ENCODE measurements at places on chromosomes 1 and 21.

- DNase-seq = no peak
Observed at GRCh38 chr1:205920159-205920558, 23.1 kb downstream of the SLC26A9 start.

DNA sequence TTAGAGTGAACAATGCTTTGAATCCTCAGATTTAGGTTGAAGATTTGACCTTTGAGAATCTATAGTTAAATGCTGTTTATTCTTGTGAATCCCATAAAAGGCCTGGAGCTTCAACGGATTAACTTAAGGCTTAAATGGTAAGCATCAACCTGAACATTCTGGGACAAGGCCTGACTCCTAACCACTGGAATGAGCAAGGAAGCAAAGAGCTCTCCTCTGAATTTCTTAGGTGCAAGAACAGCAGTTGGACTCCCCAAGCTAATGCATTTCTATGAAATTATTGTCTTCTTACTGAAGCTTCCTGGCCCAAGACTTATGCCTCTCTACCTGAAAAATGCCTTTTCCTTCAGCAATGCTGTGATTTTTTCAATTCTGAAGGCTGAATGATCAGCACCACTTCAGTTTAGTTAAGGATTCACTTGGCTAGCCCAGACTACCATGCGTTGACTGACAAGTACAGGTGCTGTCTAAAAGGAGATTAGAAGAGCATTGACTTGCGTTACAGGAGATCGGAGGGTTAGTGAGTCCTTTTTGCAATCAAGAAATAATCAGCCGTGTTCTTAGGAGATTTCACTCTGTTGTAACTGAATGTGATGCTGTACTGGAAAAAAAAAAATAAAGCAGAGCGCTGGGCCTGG is 178.5 kb downstream of the ZC3H11B start:
- DNase-seq = no peak

GRCh38 chr1:6700853-6701436 is 671 bp downstream of the DNAJC11 start:
- DNase-seq = no peak

DNA sequence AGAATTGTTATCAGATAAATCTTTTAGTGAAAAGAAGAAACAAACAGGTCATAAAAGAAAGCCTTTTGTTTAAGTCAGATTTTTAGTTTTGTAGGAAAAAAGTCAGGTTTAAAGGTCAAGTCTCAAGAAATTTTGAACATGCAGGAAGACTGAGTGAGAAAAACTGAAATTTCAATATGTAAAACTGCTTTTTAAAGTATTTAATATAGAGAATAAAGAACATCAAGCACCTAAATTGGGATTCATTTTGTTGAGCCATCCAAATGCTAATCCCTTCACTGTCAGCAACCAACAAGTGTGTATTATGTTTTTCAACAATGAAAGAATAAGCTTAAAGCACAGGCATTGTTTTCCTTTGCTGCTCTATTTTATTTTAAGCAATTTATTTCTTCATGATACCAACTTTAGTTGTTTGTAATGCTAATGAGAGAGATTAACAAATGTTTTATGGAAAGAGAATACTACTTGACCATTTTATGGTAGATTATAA is 114.9 kb upstream of the SERTAD4 start:
- no peak for DNase-seq

GRCh38 chr1:44505210-44505993 is 100.3 kb downstream of the RNF220 start:
- DNase-seq = no peak

DNA sequence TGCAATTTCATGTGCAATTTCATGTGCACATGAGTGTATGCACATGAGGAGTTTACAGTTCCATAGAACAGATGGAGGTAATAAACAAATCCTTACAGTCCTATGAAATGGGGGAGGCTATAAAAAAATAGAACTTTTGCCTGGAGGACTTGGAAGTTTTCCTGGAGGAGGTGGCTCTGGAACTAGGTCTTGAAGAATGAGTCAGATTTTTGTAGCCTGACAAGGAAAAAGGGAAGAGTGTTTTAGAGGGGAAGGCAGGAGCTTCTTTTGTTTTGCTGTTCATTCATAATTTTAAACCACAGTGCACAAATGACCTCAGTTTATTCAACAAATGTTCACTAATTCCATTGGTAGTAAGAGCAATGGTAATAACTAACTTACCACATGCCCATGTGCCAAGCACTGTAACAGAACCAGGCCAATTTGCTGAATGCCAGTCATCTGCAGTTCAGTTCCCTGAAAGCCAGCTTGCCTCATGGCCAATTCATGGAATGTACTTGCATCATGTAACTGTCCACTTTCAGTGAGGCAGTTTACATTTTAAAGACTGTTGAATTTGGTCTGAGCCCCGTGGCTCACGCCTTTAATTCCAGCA is 2.7 kb downstream of the DIO1 start:
- no peak for DNase-seq

DNA sequence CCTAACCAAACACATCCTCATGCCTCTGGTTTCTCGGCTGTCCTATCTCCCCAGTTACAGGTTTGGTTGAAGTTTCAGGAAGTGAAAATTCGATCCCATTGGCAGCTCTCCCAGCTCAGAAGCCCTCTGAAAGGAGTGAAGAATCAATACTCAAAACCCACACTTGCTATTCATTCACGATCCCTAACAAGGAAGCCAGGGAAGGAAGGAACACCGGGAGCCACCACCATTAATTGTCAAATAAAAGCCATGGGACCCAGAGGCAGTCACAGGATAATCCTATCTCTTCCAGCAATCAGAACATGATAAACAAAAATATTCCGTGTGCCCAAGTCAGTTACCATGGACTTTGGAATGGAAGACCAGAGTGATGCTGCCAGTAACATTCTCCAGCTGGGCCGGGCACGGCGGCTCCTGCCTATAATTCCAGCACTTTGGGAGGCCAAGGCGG is 7.0 kb downstream of the TMPRSS2 start:
- no peak for DNase-seq

DNA sequence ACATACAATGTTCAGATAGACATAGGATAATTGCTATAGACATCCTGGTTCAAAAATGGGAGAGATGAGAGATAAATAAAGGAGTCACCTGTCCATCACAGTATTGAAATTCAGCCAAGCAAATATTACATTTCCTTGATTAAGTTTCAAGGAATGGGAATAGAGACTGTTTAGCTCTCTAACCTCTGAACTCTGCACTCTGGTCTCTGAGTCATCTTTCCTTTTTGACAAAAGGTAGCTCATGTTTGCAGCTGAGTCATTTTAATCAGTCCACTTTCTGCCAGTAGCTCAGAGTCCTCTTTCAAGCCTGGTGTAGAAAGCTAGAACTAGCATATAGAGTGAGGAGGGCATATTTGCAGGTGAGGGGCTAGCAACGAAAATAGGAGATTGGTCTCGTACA is 51.4 kb upstream of the GJA8 start:
- no peak for DNase-seq

- DNase-seq = no peak
Observed at GRCh38 chr1:1883092-1883873, 7.6 kb downstream of the GNB1 start.

- peak; percentile 34 for DNase-seq
Observed at GRCh38 chr1:54487571-54488050, 60.4 kb upstream of the ACOT11 start.

GRCh38 chr1:27027575-27028250 is 15.1 kb upstream of the TENT5B start:
- DNase-seq = no peak

GRCh38 chr1:243548516-243548915 is 292.7 kb downstream of the SDCCAG8 start:
- DNase-seq = no peak

- DNase-seq = no peak
Observed at GRCh38 chr21:32844653-32845436, 73.3 kb upstream of the PAXBP1 start.

DNA sequence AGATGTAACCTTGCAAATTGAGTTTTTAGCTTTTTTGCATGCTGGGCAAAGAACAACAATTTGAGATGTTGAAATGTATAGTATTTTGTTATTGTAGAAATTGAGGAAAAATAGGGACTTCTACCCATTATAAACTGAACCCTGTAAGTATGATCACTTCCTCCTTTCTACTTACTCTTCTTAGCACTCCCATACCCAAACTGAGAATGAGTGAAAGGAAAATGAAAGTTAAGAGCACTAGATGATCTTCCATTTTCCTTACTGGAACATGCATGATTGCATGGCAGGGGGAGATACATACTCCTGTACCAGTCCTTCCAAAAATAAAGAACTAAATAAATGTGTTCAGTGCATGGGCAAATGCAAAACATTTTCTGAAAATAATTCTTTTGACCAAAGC is 107.4 kb upstream of the KIAA1614 start:
- no peak for DNase-seq

DNA sequence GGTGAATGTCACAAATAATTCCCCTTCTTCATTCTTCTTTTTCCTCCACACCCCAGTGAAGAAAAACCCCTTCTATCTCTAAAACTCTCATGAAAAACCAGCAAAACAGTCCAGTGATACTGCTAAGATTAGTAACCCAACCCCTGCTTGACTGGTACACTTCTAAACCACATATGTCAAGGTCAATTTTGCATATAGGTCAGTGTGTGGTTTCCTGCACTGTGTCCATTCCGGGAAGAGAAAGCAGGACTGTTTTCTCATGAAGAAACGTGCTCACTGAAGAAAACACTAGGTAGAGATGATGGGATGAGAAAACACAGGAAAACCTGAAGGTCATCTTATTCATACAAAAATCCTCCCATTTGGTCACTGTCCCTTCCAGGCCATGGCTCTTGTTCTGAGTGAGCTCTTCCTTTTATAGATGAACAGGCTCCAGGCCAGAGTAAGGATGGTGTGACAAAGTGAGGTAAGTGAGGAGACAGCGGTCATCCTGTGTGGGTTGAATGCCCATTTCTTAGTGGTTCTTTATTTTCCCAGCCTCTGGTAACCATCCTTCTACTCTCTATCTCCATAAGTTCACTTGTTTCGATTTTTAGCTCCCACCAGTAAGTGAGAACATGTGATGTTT is 122.7 kb downstream of the FASLG start:
- no peak for DNase-seq

DNA sequence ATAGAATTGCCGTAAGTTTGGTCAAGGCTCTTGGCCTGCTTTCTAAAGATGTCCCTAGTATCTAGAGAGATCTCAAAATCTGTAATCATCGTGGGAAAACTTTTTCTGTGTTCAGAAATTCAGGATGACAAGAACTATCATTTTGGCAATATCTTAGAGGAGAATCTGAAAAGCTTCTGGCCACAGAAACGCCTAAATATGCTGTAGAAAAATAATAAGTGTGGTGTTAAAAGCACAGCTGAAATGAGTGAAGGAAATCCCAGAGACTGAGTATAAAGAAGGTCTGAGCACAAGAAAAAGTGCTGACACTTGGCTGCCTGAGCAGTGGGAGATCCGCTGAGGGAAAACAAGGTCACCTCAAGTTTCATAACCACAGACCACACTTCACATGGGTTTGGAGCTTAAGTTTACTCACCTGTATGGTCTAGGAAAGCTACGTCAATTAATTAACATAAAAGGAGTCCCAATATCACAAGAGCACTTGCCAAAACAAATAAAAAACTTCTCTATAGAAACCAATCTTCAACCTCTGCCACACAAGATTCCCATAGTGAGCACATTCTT is 235.2 kb upstream of the IRF2BP2 start:
- DNase-seq = peak; percentile 58

DNA sequence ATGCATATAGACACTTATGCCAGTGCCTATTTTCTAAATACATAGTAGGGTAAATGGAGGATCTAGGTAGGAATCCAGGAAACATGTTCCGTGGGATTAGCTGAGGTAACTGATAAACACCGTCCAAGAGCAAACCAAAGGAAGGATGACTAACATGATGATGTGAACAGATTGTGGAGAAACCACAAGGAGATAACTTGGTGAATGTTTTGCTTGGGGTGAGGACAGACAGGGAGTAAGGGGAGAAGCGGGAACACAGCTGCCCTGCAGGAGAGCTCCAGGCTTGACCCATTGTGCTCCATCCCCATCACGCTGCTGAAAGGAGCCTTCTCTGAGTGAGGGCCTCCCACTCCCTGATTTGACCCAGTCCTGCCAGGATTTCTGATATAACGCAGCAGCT is 87.0 kb upstream of the ZC3H11B start:
- no peak for DNase-seq

- DNase-seq = no peak
Observed at GRCh38 chr1:114253900-114254299, 100.2 kb upstream of the SYT6 start.

DNA sequence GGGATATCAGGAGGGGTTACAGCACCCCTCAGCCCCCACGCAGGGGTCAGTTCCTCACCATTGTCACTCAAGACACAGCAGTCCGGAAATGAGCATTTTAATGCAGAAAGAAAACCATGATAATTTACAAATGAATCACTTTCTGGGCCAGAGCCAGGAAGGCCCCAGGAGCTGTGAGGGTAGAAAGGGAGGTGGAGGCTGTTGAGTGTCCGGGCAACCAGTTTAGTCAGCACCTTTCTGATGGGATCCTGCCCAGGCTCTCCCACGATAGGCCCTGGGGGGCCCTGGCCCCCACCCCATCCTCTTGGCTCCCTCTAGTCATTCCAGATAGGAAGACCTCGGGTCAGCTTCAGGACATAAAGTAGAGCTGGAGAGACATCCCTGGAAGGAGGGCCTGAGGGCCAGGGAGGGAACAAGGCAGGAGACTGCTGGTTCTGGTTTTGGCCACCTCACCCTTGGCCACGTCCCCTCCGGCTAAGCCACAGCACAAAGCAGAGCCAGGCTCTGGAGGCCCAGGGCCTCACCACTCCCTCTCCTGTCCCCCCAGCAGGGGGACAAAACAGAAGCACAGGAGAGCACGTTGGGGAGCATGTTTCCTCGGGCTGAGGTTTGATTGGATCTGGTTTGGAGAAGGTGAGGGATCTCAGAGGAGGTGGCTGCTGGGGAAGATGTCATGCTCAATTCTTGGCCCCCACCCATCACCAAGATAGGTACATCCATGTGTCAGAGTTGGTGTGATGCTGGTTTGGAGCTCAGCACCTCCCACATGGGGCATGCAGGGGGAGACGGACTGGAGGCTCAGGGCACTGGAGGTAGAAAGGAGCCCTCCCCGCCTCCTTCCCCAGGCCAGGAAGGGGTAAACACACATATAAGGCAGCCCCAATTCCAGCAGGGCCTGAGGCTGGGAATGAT is 20.6 kb downstream of the ETNK2 start:
- no peak for DNase-seq

GRCh38 chr1:81912383-81912782 is 111.6 kb downstream of the ADGRL2 start:
- DNase-seq = no peak

DNA sequence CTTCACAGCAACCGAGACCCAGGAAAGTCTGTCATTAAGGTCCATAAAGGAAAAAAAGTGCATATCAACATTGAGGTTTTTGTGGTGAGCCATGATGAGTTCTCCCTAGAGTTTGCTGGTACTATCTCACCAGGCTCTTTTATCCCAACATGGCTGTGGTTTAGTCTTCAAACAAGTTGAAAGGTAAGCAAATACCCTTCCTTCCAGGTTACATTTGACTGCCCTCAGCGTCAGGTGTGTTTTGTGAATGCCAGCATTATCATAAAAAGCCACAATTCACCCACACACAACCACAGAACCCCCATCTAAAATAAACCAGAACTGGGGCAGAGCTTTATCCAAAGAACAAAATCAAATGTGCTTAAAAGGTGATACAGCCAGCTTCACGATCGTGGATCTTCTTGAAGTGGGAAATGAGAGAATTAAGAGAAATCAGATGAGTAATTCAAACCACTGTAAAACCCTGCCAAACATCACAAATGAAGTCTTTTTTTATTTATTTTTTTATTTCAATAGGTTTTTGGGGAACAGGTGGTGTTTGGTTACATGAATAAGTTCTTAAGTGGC is 64.7 kb downstream of the SETD4 start:
- DNase-seq = no peak

Measured in hematopoietic multipotent progenitor cell (in vitro differentiated cells).